ENCODE measurements at places on chromosomes 1 and 21.
A peak's percentile ranks its signal among the peaks of the same experiment; 100 is the strongest.

GRCh38 chr1:53549287-53549686 lies 90.1 kb downstream of the DMRTB1 start:
- no peak for DNase-seq

DNA sequence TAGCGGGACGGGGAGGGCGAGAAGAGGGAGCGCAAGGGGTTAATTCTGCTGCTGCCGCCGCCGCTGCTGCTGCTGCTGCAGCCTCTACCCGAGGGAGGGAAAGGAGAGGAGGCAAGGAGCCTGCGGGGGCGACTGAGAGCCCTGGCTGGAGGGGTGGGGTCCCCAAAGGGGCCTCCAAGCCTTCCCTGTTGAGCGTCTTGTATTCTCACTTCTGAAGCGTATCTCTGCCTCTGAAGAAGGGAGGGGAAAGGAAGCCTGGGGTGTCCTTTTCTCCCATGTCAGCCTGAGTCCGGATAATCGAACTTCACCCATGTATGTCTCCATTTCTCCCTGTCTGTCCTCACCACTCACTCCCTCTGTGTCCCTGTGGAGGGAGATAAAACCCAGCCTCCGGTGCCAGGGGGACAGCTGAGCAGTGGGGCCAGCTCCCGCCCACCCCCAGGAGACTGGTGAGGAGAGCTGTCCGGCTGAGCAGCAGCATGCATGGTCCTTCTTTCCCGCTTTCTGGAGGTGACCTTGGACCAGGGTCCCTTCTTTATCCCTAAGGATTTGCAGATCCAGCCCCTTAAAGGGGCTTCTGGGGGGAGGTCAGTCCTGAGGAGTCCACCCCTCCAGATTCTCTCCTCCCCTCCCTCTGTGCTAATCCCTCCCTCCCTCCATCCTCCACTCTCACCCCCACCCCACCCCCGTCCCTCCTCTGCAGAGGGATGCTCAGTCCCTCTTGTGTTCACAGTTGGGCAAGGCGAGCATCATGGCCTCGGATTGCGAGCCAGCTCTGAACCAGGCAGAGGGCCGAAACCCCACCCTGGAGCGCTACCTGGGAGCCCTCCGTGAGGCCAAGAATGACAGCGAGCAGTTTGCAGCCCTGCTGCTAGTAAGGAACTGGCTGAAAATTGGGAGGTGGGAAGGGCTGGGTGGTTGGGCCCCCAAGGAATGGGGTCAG lies 1.0 kb downstream of the NCDN start:
- no peak for DNase-seq

GRCh38 chr1:185137896-185138545 lies 18.7 kb downstream of the TRMT1L start:
- DNase-seq, result no peak

GRCh38 chr1:23660671-23661070 lies 30.9 kb upstream of the RPL11 start:
- no peak for DNase-seq

DNA sequence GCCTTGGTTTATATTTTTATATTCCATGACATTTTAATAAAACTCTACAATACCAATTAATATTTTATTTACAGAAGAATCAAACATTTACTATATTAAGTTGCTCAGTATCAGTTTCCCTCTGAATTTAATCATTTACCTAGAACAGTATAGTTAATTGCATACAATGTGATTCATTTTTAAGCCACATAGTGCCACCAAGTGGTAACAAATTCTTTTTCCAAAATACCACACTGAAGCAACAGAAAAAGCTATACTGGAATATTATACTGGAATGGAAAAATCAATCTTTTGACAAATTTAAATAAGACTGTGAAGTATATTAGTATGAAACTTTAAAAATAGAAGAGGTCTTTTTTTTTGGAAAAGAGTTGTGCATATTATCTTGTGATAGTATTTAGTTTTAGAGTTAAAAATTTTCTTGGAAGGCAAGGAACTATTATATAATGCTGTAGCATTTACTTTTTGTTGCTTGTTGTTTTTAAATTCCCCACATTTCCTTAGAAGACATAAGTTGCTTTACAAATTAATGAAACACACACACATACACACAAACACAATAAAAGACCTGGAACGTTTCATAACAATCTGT lies 57.3 kb downstream of the ZNF644 start:
- peak; percentile 14 for DNase-seq

DNA sequence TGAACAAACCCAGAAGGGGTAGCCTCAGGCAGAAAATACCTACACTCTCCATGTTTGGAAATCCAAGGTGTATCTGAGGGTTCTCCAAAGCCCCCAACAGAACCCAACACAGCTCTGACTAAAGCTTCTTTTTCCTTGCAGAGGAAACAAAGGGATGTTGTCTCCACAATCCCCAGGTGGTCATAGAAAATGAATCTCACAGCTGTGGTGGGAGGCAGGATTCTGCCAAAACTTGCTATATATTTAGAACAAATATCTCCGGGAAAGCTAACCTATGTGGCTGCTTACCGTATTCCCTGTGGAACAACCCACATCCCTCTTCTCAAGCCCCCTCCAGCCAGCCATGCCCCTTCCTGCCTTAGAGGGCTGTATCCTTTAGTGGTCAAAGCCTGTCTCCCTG lies 406.1 kb downstream of the PRDM2 start:
- DNase-seq, result no peak

- no peak for DNase-seq
These were observed 185.1 kb downstream of the PLPP3 start for GRCh38 chr1:56394298-56394697.

DNA sequence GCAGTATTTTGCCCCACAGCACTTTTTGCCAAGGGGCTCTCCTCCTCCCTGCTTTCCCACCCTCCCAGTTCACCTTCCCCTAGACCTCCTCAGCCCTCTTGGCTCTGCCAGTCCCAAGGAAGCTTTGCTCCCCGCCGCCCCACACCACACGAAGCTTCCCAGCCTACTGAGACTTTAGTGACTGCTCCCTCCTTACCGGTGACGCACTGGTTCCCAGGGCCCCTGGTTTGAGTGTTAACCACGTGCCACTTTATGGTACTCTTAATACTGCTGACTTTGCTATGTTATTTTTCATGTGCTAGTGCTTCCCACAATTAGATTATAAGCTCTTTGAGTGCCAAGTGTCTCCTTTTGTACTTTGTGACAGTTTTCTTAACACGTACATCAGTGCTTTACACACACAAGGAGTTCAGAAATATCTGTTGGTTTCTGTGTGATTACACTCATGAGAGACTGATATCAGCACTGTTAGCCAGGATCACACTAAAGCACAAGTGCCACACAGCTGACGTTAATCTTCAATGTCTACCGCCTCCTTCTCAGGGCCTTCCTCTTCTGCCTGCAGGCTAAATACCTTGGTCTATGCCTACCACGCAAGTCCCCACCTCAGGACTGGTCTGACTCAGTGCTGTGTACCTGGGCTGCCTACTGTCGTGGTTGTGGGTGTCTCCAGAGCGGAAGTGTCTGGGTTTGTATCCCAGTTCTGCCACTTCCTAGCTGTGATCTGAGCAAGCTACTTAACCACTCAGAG lies 61.0 kb downstream of the DNTTIP2 start:
- no peak for DNase-seq

GRCh38 chr1:92736395-92736794 lies 48.5 kb downstream of the EVI5 start:
- DNase-seq, result peak; percentile 11

- DNase-seq, result peak; percentile 74
These were observed 10.0 kb downstream of the YBEY start for GRCh38 chr21:46295996-46296752.

GRCh38 chr1:33902486-33903209 lies 38.8 kb downstream of the HMGB4 start:
- no peak for DNase-seq

All from left kidney (tissue), 8 donors.